ENCODE measurements at places on chromosomes 13 and 19.

DNA sequence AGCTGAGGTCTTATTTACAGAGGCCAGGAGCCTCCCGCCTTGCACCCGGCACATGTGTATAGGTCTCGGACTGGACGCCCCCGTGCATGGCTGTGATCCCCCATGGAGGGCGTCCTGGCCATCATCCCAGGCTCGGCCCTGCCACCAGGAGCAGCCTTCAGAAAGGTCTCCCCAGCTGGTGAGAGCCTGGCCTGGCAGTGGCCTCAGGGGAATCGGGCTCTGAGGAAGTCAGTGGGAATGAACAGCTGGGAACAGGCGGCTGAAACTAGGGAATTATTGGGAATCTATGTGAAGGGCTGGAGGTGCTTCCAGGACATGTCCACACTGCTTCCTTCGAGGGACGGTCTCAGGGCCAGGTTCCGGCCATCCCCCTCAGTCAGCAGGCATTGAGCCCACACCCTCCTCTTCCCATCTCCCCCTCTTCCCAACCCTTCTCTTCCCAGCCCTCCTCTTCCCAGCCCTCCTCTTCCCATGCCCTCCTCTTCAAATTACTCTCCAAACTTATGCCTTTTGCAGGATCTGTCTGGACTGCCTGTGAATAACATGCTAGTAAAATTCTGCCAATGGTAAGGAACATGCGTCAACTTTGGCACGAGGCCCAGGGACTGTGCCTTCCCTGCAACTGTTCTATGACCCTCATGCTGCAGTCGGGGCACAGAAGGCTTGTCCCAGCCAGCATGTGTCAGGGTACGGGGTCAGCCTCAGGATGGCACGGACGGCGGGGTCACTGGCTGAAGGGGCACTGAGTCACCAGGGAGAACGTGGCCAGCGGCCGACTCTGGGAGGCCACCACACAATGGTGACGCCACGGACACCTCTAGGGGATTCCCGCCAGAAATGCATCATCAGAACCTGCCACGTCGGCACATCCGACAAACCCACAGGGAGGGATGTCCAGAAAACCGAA lies 24.2 kb upstream of the C13orf46 start:
- DNase-seq, result no peak

DNA sequence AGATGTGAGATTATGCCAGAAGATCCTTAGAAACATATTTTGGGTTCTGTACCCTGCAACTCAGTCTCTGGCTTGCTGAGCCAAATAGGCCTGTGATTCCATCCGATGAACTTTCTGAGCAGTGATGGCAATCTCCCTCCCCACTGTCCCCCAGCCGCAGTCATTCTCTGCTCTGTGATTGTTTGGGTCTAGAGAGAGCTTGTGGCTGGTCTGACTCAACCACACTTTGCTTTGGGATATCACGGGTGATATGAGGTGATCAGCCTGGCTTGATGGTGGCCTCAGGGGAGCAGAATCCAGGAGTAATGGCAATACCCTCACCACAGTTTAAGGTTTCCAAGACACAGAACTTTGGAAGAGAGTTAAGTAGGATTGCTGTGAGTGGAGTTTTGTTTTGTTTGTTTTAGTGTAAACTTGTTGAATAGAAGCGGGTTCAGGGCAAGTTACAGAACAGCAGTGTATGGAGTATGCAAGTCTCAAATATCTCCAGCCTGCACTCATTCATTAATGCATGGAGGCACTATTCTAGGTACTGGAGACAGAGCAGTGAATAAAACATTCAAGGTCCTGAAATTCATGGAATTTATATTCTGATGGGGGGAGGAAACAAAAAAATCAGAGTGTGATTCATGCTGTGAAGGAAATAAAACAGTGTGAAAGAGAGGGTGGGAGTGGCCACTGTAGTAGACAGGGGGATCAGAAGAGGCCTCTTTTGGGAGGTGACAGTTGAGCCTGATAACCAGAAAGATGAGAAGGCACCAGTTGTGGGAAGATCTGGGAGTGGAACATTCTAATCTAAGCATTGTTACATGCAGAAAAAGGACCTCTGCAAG lies 5.3 kb downstream of the SAMD4B start:
- DNase-seq, result no peak

- DNase-seq, result no peak
These were observed 613 bp downstream of the ATP13A1 start for GRCh38 chr19:19662871-19663255.

DNA sequence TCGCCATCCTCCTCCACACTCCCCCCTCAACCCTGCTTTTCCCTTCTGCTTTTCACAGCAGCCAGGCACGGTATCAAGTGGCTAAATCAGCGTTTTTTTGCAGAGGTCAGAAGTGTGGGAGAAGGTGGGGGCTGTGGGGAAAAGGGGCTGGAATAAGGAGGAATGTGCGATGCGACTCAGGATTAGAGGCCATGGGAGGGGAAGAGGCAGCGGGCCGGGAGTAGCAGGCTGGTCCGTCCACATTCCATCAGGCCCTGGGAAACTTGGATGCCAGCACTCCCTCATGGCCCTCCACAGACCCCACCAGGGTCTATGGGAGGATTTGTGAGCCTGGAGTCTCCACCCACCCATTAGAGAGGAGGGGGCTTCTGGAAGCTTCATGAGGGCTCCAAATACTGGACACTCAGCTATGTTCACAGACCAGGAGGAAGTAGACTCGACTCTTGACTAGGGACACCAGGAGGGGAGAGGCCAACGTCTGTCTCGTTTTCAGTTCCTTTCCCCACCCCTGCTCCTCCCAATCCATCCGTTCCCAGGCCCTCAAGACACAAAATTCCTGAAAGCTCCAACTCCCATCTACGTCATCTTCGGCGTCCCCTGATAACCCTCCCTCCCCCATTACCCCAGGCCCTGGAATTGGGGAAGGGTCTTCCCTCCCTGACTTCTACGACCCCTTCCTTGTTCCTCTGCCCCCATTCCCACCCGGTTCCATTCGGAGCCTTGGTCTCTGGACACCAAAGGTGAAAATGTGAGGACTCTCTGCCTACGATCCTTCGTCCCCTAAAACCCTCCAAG lies 3.3 kb upstream of the KCNC3 start:
- no peak for DNase-seq

GRCh38 chr13:47454986-47455385 lies 546.1 kb downstream of the SUCLA2 start:
- no peak for DNase-seq

GRCh38 chr19:43532571-43532961 lies 422 bp upstream of the ZNF575 start:
- no peak for DNase-seq

DNA sequence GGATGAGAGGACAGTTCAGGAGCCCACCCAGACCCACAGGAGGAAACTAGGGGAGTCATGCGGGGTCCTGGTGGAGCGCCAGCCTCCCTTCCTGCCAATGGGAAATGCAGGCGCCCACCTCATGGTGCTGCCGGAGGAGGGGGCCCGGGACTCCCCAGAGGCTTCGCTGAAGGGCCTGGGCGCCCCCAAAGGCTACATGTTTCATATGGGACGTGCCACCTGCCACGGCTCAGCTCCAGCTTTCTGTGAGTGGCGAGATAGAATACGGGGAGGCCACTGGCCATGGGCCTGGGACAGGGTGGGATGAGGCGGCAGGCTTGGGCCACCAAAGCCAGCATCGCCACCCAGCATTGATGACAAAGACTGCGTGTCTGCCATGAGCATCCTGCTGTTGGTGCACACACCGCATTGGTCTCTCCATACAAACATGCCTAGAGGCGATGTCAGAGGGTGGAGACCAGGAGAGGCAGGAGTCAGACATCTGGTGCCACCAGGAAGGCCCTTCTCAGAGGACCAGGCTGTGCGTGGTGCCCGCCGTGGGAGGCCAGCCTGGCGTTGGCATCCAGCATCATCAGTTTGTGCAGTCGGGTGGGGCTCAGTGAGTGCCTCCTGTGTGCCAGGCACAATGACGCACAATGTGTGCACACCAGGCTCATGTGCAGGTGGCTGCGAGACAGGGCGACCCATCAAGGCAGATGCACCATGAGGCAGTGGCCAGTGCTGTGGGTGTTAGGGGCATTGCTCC lies 1.2 kb upstream of the F10 start:
- no peak for DNase-seq

- no peak for DNase-seq
These were observed 366.4 kb downstream of the KLF12 start for GRCh38 chr13:73767747-73768315.

DNA sequence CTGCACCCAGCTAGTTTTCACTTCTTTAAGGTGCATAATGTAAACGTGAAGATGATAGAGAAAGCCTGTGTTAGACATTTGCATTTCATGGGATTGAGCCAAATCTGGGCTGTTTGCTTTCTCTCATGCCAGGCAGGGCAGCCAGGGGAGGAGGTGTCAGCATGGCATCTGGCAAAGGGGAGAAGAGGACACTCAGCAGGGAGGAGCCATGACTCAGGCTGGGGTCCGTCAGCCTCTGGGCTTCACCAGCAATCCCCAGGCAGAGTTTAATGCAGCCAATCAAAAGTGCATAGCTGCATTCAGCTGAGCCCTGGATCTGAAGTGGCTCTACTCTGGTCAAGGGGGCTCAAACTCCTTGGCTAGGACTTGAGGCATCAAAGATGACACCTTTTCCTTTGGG lies 23.5 kb downstream of the EBPL start:
- no peak for DNase-seq

- DNase-seq, result peak; percentile 44
These were observed 7.7 kb upstream of the TBC1D4 start for GRCh38 chr13:75489502-75490263.

- DNase-seq, result no peak
These were observed 30.3 kb downstream of the OXGR1 start for GRCh38 chr13:96963786-96964475.

- no peak for DNase-seq
These were observed 67.3 kb downstream of the PCDH17 start for GRCh38 chr13:57698851-57699250.

GRCh38 chr19:3389876-3390371 lies 23.5 kb downstream of the NFIC start:
- DNase-seq, result no peak

- DNase-seq, result no peak
These were observed 402.4 kb downstream of the KCNRG start for GRCh38 chr13:50417597-50417996.

GRCh38 chr13:19069684-19070397 lies 111.8 kb downstream of the TUBA3C start:
- DNase-seq, result no peak

DNA sequence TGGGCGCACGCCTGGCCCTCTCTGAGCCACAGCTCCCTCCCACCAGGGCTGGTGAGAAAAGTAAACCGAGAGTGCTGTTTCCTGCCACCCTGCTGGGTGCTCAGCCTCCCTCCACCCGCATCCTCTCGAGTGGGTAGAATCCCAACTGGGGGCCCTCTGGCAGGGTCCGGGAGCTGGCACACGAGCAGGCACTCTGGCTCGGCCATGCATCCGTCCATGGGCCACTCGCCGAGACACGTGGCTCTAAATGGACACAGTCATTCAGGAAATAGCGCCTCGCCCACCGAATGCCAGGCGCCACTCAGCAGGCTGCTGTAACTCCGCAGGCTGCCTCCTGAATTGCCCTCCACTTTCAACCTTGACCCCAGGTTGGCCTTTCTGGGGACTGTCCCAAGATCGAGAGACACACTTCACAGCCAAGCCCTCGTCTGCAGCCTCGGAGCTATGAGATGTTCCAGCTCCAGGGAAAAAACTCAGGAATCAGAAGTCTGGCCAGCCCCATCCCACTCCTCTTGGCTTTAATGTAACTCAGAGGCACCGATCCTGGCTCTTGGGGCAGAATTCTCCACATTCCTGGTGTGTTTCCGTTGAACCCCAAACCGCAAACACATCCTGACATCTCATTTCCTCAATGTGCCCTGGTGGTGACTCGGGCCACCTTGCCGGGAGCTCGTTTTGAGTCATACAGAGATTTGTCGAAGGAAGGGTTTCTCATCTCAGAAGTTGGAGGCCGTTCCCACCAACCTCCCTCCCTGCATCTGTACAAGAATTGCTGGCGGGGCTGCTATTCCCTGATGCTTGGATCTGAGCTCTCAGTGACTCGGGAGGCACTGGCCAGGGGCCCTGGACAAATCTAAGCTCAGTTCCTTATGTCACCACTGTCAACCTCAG lies 14.1 kb downstream of the KLF2 start:
- DNase-seq, result peak; percentile 77

DNA sequence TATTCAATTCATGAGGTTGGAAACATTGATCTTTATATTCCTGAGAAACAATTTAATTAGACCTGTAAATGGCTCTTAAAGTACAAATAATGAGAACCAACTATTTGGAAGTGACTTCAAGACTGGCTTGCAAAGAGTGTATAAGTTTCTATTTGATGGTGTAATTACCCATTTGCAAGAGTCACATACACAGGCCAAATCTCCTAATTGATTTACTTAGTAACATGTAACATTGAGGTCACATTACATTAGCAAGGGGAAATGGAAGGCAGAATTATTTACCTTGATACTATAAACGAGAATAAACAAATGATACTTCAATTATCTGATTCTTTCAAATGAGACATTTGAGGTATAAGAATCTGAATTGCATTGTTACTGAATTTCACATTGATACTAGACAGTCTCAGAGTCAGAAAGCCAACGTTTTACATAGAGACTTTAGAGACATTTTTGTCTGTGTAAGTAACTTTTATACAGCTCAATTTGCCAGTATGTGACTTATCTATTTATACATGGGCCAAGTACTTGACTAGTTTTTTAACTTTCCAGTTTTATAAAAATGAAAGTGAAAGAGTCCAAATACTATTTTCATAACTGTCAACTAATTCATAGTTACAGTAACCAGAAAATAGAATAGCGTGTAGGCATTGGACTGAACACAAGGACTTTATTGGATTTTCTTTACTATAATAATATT lies 95.6 kb upstream of the RFC3 start:
- DNase-seq, result peak; percentile 47

- DNase-seq, result no peak
These were observed 733.7 kb upstream of the ATXN8OS start for GRCh38 chr13:69373747-69374425.

DNA sequence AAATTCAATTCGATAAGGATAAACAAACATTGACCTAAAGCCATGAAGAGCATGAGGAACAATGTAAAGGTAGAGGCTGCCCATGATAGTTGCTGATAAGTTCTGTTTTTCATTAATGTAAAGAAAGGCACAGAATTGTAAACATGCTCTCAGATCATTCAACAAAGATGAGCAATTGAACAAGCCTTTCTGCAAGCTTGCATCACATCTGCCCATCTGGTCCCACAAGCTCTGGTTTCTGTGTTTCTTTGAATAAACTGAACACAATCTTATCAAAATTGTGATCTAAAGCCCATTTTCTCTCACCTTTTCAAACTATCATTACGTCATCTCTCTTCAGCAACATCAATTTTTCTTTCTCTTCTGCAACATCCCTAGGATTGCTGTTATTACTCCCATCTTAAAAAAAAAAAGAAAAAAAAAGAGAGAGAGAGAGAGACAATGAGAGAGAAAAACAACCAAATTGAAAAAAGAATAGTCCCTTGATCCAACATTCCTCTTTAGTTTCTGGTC lies 487.2 kb upstream of the GPC6 start:
- DNase-seq, result no peak

Measured in GM06990 (cell line).